Activated T-cell treated with anti-CD3 and anti-CD28 coated beads, Interleukin-2, amount 50 U/mL, for 24 hours (primary cell): ENCODE measurements at places on chromosomes 11 and 22.

- DNase-seq: no peak
Measured at GRCh38 chr11:97143463-97143862, 753.6 kb downstream of the JRKL start.

DNA sequence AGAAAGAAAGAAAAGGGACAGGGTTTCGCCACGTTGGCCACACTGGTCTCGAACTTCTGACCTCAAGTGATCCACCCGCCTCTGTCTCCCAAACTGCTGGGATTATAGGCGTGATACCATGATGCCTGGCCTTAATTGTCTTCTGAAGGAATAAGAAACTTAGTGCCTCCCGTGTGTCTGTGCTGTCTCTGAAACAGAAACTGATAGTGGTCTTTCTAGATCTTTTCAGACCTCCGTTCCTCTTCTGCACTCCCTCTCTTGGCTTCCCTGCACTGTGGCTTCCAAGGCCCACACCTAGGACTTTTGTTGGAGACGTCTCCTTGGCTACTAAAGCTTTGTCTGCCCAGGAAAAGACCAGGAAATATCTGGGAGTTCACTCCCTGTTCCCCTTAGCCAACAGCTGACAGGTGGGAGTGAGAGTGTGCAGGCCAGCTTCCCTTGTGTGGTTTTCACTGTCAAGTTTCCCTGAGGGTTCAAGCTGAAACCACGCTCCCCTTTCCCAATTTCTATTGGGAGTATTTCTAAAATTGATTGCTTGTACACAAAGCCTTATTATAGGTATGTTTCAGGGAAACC, 10.1 kb upstream of the HTR3B start:
- DNase-seq: no peak

GRCh38 chr22:48210198-48210580, 1447.7 kb downstream of the TBC1D22A start:
- no peak for DNase-seq

DNA sequence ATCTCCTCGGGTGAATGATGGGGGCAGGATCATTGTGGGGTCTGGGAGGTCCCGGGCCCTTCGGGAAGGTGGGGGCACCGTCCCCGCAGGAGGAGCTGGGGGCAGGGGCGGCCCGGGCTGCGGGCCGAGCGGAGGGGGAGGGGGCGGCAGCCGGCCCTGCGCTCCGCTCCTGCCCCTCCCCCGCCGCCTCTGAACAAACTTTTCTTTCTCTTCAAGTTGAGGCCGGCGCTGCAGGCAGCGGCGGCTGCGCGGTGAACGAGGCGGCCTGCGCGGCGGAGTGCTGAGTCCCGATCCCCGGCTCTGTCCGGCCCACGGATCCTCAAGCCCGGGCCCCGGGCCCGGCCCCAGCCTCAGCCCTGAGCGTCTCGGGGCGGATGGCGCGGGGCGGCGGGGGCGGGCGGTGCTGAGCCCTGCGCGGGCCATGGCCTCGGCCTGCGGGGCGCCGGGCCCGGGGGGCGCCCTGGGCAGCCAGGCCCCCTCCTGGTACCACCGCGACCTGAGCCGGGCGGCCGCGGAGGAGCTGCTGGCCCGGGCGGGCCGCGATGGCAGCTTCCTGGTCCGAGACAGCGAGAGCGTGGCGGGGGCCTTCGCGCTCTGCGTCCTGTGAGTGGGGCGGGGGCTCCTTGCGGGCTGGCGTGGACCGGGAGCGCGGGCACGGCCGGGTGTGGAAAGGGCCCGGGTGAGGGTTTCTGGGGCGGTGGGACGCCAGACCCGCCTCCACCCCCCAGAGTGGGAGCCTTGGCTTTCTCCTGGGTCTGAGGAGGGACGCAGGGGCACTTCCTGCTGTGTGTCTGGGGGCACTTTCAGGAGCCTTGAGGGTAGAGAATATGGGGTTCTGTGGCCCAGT, at the start of gene INPPL1:
Gene INPPL1 (plus strand): TSS at position 204 of the 847 bp plus-strand sequence. CDS start 218 bp downstream, at position 422.
- peak; percentile 68 for DNase-seq

GRCh38 chr11:22681281-22681812, 14.9 kb downstream of the GAS2 start:
- DNase-seq: no peak

DNA sequence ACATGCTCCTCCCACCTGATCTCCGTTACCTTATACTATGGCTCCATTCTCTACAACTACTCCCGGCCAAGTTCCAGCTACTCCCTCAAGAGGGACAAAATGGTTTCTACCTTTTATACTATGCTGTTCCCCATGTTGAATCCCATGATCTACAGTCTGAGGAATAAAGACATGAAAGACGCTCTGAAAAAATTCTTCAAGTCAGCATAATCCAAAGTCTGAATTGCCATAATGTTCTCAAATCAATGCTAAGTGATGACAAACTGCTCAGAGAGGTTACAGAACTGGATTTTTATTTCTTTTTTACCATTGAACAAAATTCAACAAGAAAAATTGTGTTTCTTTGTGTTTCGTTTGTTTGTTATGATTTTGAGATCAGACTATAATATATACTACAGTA, 7.6 kb downstream of the OR9G4 start:
- no peak for DNase-seq

DNA sequence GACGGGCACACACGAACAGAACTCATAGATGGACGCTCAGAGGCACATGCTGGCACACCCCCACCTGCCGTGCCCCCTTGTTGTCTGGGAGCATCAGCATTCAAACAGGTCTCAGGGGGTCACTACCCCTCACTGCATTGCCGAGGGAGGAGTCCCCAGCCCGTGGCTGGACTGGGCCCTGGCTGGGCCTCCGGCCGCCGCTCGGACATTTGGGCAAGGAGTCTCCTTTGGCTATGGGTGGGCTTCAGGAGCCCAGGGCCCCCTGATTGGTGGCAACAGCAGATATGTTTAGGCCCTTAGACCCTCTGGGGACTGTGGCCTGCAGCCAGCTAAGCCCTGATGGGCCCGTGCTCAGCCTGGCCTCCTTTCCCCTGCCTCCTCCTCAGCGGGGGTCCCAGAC, 41.9 kb downstream of the FLRT1 start:
- no peak for DNase-seq

DNA sequence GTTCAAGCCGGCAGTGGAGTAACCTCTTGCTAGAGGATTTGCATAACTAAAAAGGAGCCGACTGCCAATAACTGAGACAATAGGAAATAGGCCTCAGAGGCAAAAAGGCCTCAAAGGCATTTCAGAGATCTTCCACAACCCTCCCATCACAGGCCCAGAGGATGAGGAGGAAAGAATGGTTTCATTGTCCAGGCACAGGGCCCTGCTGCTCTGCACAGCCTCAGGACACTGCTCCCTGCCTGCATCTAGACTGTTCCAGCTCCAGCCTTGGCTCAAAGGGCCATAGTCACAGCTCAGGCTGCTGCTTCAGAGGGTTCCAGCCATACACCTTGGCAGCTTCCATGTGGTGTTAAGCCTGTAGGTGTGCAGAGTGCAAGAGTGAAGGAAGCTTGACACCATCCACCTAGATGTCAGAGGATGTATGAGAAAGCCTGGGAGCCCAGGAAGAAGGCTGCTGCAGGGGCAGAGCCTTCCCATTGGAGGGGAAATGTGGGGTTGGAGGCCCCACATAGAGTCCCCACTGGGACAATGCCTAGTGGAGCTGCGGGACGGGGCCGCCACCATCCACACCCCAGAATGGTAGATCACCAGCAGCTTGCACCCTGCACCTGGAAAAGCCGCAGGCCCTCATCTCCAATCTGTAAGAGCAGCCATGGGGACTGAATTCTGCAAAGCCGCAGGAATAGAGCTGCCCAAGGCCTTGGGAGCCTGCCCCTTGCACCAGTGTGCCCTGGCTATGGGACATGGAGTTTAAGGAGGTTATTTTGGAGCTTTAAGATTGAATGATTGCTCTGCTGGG, 8.2 kb upstream of the LRP5 start:
- no peak for DNase-seq

DNA sequence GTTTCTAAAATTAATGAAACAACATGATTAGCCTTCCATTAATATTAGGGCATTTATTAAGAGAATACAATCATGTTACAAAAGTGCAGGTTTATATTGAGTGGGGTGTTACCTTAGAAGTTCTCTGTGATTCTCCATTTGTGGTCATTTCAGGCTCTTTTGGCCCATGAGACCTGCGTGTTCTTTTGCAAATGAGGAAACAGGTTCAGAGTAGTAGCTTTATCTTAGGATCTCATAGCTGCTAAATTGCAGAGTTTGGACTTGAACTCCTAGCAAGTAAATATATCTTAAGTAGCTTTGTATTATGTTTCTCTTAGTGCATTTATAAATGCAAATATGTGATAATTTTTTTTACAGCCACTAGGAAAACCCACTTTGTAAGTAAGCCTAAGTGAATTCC, 18.3 kb downstream of the FAR1 start:
- no peak for DNase-seq

GRCh38 chr11:114260483-114260882, 35.7 kb upstream of the NNMT start:
- DNase-seq: no peak

GRCh38 chr11:115159207-115159606, 345.0 kb downstream of the CADM1 start:
- no peak for DNase-seq

DNA sequence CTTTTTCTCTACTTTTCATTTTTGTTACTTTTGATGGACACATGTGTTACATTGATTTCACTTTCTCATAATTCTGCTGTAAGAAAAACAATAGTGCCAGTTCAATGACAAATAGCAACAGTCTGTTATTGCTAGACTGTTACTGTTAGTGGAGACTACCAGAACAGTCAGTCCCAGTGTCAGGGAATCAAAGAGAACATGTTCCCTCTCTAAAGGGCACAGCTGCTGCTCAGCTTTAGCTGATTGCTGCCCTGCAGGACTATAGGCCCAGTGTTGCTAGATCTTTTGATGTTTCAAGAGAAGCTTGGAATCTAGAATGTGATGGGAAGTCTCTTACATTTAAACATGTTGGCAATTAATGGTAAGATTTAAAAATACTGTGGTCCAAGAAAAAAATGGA, 3.4 kb downstream of the BIRC3 start:
- DNase-seq: no peak

- DNase-seq: no peak
Measured at GRCh38 chr11:27976262-27976661, 131.7 kb downstream of the KIF18A start.

DNA sequence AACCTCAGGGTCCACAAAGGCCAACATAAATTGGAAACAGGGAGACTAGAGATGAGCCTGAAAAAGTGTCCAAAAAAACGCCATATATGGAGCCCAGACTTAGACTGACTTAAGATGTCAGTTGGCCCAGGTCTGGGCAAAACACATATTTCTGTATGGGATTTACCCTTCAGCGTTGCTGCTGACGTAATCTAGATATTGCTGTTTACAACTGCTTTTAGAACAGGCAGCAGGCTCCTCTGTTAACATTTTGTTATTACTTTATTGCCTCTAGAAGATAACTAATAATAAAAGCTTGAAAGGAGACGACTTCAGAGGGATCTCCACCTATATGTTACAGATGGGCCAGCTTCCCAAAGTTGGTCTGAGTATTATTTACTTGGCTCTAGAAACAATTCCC, 8.7 kb downstream of the ME3 start:
- DNase-seq: no peak

- no peak for DNase-seq
Measured at GRCh38 chr22:41828516-41828915, 4.4 kb upstream of the SREBF2 start.

DNA sequence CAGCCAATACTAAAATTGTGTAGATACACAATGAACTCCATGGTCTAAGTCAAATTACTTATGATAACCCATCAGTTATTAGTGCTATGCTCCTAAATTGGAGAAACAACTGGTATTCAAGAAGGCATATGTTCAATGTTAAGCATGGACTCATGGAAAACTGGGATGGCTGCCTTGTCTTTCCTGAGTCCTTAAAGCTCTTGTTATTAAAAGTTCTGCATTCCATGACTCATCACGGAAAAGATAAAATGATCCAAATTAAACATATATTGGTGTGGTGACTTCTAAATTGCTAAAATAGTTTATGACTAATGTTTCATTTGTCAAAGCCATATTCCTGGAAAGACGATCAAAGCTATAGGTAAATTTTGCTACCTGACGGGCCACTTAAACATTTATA, 9.4 kb upstream of the EI24 start:
- DNase-seq: no peak

DNA sequence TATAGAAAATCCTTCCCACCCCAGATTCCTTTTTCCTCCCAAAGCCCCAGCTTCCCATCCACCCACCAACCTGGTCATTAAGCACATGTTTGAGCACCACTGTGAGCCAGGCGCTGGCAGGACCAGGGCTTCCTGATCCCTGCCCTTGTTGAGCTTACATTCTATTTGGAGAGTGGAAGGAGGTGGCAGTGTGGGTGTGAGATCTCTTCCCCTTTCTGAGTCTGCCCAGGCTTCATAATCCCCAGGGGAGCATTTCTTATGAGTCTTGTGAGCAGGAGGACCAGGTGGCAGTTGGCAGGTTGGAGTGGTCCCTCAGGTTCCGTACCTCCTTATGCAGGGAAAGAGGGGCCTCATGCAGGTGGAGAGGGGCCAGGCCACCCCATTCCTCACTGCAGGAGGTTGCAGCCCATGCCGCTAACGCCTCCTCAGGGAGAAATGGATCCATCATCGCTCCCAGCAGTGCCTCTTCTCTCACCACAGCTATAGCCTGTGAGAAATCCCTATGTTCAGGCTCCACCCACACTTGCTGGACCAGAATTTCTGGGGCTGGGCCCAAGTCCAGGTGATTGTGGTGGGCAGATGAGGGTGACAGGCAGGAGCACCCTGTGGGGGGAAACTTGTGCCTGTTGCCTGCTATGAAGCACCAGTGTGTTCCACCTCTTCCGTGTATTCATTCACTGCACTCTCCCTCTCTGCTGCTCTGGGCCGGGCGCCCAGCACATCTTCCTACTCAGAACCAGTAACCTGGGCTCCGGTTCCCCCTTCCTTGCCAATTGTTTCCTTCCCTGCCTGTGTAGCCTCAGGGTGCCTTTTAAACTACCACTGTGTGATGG, 23.5 kb downstream of the UBE2L3 start:
- no peak for DNase-seq

DNA sequence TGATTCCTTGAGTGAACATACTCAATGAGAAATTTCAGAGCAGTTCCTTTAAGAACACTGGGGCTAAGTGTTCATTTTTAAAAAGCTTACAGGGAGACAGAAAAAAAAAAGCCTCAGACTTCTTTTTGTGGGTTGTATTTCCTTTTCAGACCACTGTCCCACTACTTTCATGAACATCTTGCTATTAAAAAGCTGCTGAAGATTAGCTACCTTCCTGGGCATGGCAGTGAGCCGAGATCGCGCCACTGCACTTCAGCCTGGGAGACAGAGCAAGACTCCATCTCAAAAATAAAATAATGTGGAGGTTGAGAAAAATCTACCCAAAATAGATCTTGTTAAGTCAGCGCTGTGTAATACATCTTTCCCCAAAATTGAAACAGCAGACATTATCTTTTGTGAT, 10.8 kb downstream of the TRAF6 start:
- DNase-seq: no peak

DNA sequence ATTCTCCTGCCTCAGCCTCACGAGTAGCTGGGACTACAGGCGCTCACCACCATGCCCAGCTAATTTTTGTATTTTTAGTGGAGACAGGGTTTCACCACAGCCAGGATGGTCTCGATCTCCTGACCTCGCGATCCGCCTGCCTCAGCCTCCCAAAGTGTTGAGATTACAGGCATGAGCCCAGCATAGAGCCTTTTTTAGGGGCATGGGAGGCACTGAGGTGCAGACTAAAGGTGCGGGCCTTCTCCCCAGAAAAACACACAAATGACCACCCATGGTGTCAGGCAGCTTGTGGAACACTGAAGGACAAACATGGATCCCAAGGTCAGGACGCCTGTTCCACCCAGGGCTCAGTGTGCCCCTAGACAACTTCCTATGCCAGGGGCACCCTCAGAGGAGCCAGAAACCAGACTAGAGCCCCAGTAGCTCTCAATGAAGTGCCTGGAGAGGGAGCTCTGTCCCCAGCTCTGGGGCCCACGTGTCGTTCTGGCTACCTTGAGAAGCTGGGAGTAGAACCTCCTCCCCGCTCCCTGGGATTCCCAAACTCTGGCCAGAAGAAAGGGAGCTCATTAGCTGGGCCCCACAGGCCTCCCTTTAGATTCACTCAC, 21.2 kb upstream of the CD5 start:
- peak; percentile 52 for DNase-seq
